Stimulated activated CD8-positive, alpha-beta memory T cell treated with anti-CD3 and anti-CD28 coated beads, Interleukin-15, amount 100 ng/mL, for 1 hour (primary cell): ENCODE measurements at places on chromosomes 2 and 18.
A peak's percentile ranks its signal among the peaks of the same experiment; 100 is the strongest.

GRCh38 chr2:239934571-239935171, 90.5 kb downstream of the NDUFA10 start:
- peak; percentile 36 for DNase-seq

DNA sequence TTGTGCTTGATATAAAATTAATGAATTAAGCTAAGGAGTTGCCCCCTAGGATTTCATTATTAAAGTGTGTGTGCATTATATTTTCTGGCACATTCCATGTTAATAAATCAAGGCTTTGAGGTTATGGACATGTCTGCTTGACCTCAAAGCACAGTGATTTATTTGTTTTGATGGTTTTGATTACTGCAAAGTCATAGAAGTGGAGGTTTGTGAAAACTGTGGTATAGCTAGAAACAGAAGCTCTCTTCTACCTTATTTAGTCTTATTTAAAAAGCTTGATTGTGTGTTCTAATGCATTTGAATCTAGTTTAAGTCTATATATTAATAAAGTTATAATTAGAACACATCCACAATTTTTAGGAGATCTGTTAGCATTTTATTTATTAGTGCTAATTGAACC, 32.2 kb downstream of the DOK6 start:
- DNase-seq: no peak

DNA sequence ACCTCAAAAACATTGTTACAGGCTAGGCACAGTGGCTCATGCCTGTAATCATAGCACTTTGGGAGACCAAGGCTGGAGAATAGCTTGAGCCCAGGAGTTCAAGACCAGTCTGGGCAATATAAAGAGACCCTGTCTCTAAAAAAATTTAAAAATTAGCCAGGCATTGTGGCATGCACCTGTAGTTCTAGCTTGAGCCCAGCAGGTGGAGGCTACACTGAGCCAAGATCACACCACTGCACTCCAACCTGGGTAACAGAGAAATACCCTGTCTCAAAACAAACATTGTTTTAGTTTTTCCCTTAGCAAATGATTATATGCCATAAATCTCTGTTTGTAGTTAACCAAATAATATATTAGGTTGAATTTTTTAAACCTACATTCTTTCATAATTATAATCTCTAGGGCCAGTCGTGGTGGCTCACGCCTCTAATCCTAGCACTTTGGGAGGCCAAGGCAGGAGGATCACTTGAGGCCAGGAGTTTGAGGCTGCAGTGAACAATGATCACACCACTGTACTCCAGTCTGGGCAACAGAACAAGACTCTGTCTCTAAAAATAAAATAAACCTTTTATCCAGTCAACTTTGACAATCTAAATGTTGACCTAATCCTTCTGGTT, 13.3 kb upstream of the CYP20A1 start:
- DNase-seq: peak; percentile 2

DNA sequence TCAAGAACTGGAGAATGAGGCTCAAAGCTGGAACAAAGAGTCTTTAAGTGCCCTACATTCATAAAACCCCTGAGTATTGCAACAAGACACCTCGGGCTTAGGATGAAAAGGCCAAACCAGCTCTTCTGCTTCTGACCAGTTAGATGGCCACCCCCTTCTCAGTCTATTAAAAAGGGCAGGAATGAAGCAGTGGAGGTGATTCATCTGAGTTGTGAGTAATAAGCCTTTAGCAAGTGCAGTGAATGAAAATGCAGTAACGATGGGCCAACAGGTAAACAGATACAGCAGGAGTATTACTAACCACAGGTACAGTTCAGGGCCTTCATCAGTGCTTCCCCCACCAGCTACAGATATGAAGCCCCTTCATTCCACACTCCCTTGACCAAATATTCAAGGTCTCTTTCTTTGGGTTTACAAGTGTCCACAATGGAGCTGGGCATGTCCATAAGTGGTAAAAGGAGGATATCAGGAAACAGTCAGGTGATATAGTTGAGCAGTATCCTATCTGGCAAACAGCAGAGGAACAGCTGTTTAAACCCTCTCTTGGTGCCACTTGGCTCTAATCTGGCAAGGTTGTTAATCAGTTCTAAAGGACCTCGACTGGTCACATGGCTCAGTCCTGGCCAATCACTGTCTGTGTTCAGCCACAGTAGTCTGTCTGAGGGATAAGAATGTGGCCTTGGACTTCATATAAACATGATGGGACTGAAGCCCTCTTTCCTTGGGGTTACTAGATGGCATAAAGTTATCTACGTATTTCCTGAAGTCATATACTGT, 17.8 kb downstream of the SERPINB13 start:
- DNase-seq: no peak

- DNase-seq: no peak
Observed at GRCh38 chr2:86695053-86695691, 24.9 kb upstream of the RMND5A start.

DNA sequence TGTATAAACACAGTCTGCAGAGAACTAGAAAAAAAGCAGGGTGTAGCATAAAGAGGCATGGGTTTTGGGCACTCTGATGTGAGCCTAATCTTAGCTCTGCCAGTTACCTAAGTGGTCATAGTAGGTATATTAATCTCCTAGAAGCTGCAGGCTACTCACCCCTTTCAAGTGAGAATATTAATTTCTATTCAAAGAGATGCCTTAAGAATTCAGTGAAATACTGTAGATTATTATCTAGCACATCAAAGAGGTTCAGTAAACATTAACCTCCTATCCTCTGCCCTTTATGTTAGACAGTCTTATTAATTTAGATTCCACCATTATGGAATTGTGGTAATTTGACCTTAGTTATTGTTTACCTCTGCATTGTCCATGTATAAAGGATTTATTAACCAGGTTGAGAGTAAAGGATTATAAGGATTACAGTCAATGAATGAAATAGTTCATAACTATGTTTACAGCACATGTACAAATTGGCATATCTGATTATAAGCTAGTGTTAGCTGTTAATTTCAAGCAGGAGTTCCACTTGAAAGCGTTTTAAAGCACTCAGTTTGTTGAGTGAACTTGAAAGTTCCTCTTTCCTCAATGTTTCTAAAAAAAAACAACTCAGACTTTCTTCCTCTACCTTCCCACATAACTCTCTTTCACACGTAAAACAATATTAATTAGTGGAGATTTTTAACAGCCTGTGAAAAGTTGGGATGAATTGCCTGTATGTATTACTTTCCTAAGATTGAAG, 150.6 kb upstream of the EPC2 start:
- DNase-seq: no peak

DNA sequence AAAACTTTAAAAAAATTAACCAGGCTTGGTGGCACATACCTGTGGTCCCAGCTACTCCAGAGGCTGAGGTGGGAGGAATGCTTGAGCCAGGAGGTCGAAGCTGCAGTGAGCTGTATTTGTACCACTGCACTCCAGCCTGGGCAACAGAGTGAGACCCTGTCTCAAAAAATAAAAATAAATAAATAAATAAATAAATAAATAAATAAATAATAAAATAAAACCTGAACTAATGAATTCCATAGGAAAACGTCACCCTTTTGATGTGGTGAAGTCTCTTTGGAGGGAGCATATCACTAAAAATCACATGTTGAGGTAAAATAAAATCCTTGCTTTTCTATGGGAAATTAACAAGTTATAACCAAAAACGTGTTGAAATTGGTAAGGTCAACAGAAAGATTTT, 29.6 kb upstream of the ITGAV start:
- no peak for DNase-seq

DNA sequence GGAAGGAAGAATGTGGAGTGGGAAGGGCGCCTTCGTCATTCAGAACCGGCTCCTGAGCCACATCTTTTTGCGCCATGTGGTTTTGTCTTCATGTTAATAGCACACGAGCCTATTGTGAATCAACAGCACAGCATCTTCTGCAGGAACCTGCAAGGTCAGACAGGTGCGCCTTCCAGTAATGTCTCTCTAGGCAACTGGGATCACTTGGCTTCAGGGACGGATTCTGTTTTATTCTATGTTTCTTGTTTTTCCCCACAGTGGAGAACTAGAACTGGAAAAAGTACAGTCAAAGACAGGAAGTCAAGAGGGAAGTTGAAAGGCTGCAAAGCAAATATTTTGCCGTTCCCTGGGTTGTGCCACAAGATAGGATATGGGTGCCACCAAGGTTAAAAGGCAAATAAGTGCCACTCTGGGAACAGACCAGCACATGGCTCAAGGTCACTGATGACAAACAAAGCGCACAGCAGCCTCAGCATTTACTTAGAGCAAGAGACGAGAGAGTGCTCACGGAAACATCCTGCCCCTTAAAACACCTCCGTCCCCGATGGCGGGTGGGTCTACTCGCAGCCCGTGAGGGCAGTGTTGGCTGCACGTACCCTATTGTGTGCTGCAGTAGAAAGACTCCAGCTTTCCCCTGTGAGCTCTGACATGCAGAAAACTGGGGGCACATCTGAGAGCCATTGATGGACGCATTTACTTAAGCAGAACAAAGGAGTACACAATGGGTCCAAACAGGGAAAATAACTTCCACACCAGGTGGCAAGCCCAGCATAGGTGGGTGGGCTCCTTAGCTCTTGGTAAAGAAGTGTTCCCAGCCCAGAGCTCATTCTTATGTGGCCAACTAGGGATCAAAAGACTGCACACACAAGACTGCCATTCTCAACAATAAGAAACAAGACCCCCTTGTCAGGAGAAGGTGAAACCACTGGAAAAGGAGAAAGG, 107.2 kb upstream of the PARD3B start:
- DNase-seq: no peak

- no peak for DNase-seq
Observed at GRCh38 chr2:196971574-196972279, 45.2 kb upstream of the PGAP1 start.

DNA sequence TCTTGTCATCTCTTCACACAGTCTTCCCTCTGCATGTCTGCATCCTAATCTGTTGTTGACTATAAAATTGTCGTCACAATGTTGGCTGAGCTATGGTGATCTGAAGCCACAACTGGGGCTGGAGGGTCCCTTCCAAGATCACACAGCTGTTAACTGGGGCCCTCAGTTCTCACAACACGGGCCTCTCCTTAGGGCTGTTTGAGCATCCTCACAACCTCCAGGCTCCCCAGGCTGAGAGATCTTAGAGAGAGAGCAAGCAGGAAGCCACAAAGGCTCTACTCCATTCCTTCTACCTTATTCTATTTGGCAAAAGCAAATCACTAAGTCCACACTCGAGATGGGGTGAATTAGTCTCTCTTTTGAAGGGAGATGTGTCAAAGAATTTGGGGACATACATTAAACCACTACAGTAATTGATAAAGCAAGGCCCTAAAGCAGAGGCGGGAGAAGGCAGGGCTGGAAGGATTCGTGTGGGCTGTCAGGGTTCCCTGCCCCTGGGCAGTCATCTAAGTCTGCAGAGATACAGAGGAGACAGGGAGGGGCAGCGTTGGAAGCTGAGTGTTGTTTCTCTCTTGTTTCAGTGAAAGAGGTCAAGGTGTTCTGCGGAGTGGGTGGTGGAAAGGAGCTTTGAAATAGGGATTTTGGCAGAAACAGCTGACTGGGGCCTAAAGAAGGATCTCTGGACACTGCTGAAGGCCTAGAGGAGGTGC, 15.9 kb downstream of the MYO7B start:
- no peak for DNase-seq

DNA sequence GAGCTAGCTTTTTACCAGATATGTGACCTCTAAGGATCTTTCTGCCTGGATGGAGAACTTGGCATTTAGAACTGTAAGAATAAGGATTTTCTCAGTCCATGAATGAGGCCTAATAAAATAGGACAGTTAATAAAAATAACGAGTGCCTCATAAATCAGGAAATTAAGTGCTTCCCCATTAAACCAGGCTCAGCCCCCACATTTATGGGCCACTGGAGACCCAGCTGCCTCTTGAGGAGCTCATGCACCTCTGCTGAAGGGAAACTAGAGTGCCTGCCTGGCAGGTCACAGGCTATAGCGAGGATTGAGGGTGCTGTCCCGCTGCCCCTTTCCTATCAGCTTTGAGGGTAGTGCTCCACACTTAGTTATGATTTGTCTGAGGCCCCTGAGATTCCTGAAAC, 158.0 kb downstream of the ALK start:
- no peak for DNase-seq

- no peak for DNase-seq
Observed at GRCh38 chr18:58581265-58581664, 47.6 kb downstream of the ALPK2 start.

DNA sequence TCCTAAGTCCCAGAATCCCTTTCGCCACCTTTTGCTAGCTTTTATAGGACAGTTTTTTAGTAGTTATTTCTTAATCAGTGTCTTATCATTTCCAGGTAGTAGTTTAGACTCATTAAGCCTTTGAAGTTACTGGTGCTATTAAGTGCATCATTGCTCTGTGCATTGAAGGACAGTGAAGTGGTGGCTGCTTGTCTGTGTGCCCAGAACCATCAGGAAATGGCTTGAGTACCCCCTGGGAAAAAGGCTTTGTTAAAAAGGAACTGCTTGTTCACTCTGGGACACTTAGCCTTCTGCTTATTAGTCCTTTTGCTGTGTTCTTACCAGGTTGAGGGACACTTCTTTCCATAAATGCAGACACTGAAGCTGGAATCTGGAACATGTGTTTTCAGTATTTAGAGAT, 30.0 kb downstream of the DTNA start:
- no peak for DNase-seq

DNA sequence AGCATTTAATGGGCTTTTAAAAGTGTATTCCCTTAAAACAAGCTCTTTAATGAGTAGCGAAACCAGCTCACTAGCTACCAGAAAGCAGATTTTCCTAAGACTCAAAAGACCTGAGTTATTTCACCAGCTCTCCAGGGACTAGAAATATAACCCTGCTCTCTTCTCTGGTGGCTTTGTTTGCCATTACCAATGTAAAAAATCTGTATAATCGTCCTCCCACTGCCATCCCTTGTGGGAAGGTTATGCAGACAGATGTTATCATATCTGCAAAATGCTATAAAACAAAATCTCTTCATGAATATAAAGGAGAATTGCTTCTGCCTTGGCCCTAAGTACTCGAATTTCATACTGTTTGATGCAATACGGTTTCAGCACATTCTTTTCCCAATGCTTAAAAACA, 335.2 kb downstream of the NUP35 start:
- no peak for DNase-seq

GRCh38 chr2:207338220-207338607, 172.5 kb upstream of the KLF7 start:
- no peak for DNase-seq

GRCh38 chr2:136127356-136127755, 9.4 kb upstream of the CXCR4 start:
- no peak for DNase-seq

DNA sequence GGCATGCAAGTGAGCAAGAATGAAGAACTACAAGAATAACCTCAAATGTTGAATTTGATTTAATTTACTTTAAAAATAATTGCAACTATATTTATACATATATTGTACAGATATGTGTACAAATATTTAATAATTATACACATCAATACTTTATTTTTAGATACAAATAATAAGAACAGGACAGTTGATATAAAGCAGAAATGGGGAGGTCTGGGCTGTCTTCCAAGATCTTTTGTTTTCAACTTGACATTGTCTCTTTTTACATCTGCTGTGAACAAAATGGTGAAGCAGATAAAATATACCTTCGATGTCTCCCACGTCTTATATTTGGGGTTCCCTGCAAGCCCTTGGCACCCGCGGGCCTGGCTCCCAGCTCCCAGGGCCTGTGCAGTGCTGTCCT, 231.3 kb upstream of the RBBP8 start:
- DNase-seq: no peak

- no peak for DNase-seq
Observed at GRCh38 chr2:181672255-181673008, 7.9 kb downstream of the NEUROD1 start.
